ENCODE measurements at places on chromosomes 7 and 10.

- DNase-seq: no peak
Measured at GRCh38 chr7:146002431-146003078, 114.0 kb upstream of the CNTNAP2 start.

DNA sequence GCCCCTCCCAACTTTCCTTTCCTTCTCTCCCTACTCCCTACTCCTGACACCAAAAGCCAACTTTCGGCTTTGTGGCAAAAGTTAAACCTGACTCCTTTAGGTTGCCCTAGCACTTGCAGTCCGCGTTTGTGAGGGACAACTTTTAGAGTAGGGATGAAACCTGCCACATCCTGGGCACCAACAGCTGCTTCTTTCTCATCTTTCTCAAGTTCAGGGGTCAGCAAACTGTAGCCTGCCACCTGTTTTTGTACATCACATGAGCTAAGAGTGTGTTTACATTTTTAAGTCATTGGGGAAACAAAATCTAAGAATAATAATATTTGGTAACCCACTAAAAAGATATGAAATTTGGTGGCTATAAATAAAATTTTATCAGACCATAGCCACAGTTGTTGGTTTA lies 660.6 kb downstream of the KCNMA1 start:
- DNase-seq: no peak

- no peak for DNase-seq
Measured at GRCh38 chr10:110979611-110980010, 60.2 kb downstream of the SHOC2 start.

DNA sequence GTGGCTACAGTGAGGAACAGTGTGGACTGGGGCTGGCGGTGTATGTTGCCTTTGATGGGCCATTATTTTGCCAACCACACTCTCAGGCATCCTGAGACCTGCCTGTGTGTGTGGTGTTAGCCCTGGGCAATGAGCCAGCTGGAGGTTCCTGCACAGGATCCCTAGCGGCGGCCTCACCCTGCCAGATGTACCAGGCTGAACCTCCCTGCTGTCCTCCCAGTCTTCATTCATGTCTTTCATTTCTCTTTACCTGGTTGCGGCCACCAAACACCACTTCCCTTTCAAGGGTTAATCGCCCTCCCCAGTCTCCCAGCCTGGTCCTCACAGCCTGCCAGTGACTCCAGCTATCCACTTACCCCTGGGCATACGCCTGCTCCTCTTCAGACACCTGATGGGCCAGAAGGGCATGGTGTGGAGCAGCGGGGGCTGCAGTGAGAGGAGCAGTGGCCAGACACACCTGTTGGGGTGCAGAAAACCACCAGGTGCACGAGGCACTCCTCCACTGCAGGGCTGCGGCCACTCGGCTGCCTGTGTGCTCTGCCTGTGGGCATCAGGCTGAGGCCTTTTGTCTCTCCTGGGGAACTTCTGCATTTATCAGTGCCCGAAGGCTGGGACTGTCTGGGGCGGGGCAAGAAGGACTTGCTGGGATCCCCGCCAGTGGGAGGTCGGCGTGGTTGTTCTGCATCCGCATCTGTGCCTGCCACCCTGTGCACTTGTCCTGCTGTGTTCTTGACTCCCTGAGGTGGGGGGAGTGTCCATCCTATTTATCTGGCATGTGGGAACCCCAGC lies 111.6 kb downstream of the ARHGAP22 start:
- DNase-seq: no peak

- no peak for DNase-seq
Measured at GRCh38 chr7:143938379-143939243, 3.6 kb downstream of the OR2F2 start.

DNA sequence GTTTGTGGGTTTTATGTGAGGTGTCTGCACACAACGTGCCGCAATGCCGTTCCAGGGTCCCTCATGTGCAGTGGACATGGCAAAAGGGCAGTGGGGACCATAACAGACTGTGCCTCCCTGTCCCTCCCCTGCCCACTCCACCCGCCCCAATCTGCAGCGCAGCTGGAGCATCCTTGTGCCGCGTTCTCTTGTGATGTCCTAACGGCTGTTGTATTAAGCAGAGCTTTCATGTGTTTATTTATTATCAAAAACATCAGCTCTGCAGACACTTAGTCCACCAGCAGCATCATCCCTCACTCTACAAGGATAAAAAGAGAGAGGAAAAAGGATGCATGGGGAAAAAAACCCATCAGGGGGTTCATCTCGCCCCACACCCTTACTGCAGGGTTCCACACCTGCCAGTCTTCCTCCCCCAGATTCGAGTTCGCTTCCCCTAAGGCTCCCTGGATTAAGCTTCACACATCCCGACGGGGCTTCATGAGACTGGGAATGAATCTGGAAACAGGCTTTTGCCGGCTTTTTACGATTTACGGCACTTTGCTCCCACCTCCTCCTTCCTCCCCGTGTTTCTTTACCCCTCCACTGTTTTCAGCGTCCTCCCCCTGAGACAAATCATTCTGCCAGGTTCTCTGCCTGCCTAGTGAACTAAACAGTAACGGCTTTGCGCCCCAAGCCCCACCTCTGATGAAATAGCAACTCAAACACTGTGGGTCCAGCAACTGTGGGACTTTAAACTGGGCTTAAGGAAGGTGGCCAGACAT lies 301.4 kb downstream of the CAMK1D start:
- no peak for DNase-seq

- no peak for DNase-seq
Measured at GRCh38 chr7:127419196-127419595, 26.7 kb upstream of the ZNF800 start.

DNA sequence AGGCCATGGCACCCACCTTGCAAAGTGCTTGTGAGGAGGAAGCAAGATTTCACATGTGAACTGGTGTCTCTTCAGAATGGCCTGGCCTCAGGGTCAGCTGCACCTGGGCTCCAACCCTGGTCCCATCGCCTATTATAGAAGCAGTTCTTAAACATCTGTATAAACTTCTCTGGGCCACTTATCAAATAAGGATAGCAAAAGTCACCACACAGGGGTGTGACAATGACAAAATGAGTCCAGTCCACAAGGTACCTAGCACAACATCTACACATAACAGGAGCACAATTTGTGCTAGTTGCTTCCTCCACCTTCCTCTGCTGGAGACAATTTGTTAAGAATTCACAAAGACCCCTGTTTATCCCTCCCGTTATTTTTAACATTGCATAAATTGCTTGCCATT lies 340.6 kb upstream of the ZMIZ1 start:
- DNase-seq: no peak

- DNase-seq: no peak
Measured at GRCh38 chr7:19051767-19052375, 65.6 kb downstream of the TWIST1 start.

- DNase-seq: no peak
Measured at GRCh38 chr7:106065575-106066500, 46.3 kb downstream of the SYPL1 start.

- DNase-seq: no peak
Measured at GRCh38 chr10:69961881-69962745, 90.5 kb upstream of the MACROH2A2 start.

GRCh38 chr10:57963546-57963945 lies 304.1 kb downstream of the IPMK start:
- DNase-seq: no peak
